Esophagus muscularis mucosa (tissue), 4 donors: ENCODE measurements at places on chromosomes 2 and 18.
A peak's percentile ranks its signal among the peaks of the same experiment; 100 is the strongest.

DNA sequence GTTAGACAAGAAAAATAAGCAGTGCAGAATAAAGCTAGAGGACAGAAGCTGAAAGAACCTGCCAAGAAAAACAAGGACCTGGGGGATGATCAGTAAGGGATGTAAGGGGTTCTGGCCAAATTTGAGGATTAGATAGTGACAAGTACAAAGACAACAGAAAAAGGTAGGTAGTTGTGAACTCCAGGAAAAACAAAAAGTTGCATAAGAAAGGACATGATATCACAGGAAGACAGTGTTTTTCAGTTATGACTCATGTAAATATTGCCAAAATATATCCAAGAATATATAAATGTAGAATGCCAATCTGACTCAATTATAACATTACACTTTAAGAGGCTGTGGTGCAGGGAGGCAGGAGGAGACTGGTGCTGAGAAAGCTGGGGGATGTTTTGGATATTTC lies 209.8 kb upstream of the SH3BP4 start:
- peak; percentile 7 for DNase-seq

DNA sequence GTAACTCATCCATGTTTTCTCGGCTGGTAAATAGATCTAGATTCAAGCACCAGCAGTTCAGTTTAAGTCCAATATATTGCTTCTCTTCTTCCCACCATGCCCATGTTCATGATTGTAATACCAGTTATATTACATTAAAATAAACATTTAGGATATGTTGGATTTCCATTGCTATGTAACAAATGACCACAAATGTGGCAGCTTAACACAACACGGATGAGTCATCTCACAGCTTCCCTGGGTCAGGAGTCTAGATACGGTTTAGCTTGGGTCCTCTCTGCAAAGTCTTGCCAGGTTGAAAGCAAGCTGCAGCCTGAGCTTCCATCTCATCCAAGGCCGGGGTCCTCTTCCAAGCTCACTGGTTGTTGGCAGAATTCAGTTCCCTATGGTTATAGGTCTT lies 39.4 kb upstream of the SMAD2 start:
- DNase-seq, result no peak

GRCh38 chr2:128304715-128305554 lies 13.7 kb downstream of the HS6ST1 start:
- no peak for DNase-seq

GRCh38 chr2:179435000-179435399 lies 170.4 kb upstream of the SESTD1 start:
- no peak for DNase-seq

- peak; percentile 29 for DNase-seq
Measured at GRCh38 chr2:26845021-26845420, 2.9 kb upstream of the DPYSL5 start.

DNA sequence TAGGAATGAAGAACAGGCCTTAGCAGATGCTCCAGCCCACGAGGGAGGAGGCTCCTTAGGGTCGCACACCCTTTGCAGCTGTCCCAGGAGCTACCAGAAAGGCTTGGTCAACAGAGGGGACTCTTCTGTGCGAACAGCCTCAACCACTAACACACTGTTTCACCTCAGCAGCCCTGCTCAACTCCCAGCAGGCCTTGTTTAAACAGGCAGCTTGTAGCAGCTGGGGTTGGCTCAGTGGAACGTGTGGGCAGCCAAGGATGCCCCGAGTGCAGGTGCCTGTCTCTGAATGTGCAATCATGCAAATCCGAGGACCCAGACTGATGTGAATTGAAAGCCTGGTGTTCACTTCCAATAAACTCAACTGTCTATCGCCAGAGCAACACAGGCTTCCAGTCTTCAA lies 88.7 kb upstream of the CXCR4 start:
- DNase-seq, result peak; percentile 77

GRCh38 chr2:156784020-156784701 lies 348.0 kb downstream of the GPD2 start:
- no peak for DNase-seq

DNA sequence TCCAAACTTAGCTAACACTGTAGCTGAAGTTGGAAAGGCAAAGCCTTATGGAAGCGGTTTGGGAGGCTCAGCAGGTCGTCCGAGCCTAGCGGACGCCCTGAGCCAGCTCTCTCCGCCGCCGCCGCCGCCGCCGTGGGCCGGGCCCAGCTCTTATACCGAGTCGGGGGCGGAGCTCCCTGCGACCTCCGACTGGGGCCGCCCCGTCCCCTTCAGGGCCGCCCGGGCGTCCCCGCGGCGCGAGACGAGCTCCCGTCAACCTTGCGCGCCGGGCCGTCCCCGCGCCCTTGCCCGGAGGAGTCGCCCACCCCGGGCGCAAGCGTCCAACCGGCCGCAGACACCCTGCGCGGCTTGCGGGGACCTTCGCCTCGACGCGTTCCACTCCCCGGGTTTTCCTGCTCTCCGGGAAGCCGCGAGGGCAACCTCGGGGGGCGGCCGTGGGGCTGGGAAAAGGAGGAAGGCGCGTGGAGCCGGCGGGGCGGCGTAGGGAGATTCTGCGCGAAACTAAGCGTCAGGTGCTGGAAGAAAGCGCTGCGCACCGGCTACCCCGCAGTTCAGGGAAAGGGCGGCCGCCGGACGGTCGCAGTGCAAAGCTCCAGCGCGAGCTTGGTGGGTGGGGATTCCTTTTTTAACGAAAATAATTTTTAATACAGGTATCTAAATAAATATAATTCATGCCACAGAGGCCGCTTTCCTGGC lies at the start of gene SLC40A1:
SLC40A1 (minus strand) TSS at position 129 of the 696 bp plus-strand sequence. CDS start 326 bp downstream, outside the sequence.
- no peak for DNase-seq

DNA sequence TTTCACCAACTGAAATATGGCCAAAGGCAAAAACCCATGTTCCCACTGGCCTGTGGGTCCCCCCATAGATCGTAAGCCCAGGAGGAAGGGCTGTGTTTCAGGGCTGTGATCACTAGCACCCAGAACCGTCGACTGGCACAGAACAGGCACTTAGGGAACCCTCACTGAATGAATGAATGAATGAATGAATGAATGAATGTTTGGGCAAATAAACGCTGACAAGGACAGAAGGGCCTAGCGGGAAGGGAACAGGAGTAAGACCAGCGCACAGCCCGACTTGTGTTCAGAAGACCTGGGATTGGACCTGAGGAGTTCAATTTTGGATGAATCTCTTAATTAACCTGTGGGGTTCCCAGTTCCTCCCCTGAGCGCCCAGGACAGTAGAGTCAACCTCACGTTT lies 76.2 kb downstream of the TPO start:
- no peak for DNase-seq

- no peak for DNase-seq
Measured at GRCh38 chr2:165067643-165068486, 112.5 kb upstream of the SLC38A11 start.

- DNase-seq, result no peak
Measured at GRCh38 chr2:40455661-40456060, 3.8 kb upstream of the SLC8A1 start.

DNA sequence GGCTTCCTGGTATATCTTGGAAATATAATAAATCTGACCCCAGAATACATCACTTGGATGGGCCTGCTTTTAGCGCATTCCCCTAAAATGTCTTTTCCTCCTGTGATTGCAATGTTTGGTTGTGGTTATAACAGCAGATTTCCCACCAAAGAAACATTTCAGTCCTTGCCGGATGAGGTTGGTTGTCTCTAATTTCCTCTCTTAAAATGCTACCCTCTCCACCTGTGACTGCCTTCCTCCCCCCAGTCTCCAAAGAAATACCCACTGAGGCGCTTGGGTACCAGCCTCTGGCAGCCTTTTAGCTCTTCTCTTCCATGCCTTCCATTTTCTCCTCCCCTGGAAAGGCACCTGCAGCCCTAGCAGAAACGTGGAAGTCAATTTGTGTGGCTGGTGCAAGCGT lies 102.1 kb upstream of the SIX3 start:
- DNase-seq, result peak; percentile 50

GRCh38 chr2:133787207-133787606 lies 218.9 kb upstream of the NCKAP5 start:
- DNase-seq, result no peak

DNA sequence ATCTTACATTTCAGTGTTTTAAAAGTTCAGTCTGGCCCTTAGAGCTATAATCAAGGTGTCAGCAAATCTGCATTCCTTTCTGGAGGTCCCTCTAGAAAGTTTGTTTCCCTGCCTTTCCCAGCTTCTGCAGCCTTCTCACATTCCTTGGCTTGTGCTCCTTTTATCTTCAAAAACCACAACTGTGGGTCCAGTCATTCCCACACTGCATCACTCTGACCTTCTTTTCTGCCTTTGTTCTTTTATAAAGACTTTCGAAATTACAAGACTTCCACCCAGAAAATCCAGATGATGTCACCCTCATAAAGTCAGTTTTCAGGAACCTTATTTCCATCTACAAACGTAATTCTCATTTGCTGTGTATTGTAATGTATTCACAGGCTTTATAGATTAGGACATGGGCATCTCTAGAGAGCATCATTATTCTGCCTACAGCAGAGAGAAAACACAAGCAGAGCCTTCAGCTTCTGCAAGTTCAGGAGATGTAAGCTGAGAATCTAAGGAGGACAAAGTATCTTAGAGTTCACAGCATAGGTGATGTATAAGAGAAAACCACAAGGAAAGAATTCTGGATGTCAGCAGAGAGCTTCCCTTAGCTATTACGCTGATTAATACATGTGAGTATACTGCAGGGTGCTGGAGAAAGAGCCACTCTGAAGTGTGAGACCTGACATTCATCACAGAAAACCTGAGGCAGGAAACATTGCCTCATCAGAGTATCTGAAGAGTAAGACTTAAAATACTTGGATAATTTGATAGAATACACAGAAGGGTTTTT lies 1100.2 kb downstream of the CBLN2 start:
- DNase-seq, result no peak

- DNase-seq, result peak; percentile 75
Measured at GRCh38 chr2:120732506-120733237, 3.0 kb upstream of the GLI2 start.

DNA sequence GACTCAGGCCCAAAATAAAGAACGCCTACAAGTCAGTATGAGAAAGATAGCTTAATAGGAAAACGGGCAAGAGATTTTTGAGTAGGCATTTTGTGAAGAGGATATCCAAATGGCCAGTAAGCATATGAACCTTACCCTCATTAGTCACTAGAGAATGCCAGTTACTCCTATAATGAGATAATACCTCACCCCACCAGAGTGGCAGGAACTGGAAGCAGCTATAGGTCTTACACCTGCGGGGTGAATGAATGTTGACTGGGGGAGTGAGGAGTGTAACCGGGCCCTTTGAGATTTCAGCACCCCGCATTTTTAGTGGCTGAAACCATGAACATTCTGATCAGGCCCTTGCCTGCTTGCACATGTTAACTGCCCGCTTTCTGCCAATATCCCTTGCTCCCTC lies 7.5 kb upstream of the PTPN2 start:
- DNase-seq, result no peak

GRCh38 chr2:157231476-157231875 lies 26.0 kb upstream of the GALNT5 start:
- DNase-seq, result no peak

- no peak for DNase-seq
Measured at GRCh38 chr18:40152859-40153258, 1802.2 kb upstream of the PIK3C3 start.

- no peak for DNase-seq
Measured at GRCh38 chr2:231615058-231615671, 22.5 kb downstream of the TEX44 start.

DNA sequence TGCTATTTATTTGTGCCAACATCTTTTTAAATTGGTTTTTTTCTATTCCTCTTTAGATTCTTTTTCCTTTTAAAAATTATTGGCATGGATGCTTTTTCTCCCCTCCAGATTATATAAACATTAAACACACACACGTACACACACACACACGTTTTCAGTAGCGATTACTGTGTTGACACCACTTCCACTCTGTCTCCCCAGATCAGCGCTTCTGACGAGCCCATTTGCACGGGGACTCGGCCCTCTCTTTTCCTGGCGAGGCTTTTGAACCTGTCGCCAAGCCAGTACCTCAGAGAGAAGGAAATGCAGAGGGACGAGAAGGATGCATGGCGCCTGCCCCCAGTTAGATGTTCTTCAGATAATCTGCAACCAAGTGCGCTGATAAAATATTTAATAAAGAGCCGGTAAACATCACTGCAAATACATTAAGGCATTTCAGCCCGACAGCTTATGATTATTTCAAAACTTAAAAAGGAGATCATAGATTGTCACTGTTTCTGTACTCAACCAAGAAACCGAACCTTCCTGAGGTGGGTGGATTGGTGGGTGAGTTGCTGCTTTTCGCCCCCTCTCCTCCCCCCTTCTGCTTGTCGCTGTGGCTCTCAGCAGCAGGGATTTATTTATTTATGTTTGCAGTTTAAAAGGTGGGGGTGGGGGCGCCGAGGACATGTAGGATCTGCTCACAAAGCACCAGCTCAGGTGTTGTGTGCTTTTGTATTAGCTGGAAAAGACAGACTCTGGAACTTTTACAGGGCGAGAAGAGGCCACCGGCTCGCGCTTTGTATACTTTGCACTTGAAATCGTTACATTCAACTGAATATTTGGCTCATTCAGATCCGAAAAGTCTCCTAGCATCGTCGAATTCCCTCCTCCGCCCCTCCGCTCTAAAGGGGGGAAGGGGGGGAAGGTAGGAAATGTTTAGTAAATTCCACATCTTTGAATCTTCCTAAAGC lies 787 bp upstream of the TBR1 start:
- DNase-seq, result no peak

DNA sequence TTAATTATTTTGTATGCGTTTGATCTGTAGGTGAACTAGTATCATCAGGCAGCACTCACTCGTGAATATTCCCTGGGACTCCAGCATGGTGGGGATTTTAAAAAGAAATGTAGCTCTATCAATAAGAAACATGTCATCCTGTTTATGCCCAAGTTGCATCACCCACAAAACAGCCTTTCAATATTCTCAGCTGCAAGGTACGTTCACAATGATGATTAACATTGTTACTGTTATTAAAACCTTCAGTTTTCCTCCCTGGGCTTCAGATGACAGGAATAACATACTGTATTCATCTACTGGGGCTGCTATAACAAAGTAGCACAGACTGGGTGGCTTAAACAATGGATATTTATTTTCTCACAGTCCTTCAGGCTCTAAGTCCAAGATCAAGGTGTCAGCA lies 87.9 kb upstream of the KLHL29 start:
- no peak for DNase-seq

DNA sequence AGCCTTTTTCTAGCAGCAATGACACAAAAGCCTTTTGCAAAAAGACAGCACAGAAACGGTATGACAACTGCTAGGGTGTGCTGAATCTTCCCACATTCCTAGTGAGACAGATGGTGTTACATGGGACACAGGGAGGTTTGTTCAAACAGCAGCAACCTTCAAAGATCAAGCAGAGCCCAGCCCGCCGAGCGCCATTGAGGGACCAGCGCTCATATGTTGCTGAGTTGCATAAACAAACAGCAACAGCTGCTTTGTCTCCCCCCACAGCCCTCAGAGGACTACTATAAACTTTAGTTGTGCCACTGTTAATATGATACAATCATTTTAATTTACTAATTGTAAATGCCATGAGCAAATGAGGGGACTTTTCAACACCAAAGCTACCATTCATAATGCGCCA lies 117.7 kb downstream of the ZEB2 start:
- DNase-seq, result no peak

- no peak for DNase-seq
Measured at GRCh38 chr2:96914332-96914731, 44.5 kb upstream of the SEMA4C start.

GRCh38 chr2:161124201-161124600 lies 36.0 kb upstream of the TANK start:
- no peak for DNase-seq
